ENCODE measurements at places on chromosomes 4 and X. TPM values are rescaled to one million over a fixed set of nuclear protein-coding genes. Genes with fewer than 3 reads are reported as not detected.

Gene FABP2
- total RNA-seq, result not detected

DNA sequence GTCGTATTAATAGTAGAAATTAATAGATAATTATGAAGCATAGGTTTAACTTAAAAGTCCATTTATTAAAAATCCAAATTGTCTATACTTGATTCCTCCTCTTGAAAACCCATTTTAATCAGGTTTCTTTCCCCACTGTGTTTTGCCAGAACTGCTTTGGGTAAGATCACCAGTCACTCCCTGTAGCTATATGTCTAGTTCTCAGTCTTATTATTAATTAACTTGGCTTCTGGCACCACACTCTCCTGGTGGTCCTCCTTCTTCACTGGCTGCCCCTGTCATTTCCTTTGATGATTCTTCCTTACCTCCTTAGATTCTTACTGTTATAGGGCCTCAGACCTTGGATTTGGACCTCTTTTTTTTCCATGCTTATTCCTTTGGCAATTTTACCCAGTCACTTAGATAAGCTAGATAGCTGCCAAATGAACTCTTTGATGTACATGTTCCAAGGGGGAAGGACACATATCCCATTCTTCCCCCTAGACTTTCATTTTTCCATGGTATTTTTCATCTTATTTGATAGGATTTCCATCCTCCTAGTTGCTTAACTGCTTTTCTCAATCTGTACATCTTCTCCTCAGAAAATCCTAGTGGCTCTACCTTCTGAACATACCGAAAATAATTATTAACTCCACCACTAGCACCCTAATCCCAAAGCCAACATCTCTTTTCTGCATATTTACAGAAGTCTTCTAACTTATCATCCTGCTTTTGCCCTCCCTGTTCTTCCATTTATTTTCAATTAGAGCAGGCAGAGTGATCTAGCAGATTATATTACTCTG is 24.5 kb downstream of the GIMD1 start:
- no peak overlapping the region for H3K4me3 ChIP-seq
- no peak overlapping the region for H3K27ac ChIP-seq
- DNase-seq, result no peak
- no peaks in the 10 kb centered on the region for H3K27me3 ChIP-seq

Gene SLITRK4
- total RNA-seq, result 2.0 TPM

Gene HPGD
- not detected for total RNA-seq

Gene P2RY4
- total RNA-seq, result not detected

- peaks cover 21% of the 10 kb centered on the region for H3K4me1 ChIP-seq
- no peak overlapping the region for H3K4me3 ChIP-seq
- H3K27me3 ChIP-seq, result peaks cover 53% of the 10 kb centered on the region
- H3K36me3 ChIP-seq, result no peaks in the 10 kb centered on the region
- H3K27ac ChIP-seq, result no peak overlapping the region
- DNase-seq, result no peak
Measured at GRCh38 chr4:5954056-5954760, 61.3 kb upstream of the CRMP1 start.
